ENCODE measurements at places on chromosomes 5 and 9. TPM values are rescaled to one million over a fixed set of nuclear protein-coding genes. Genes with fewer than 3 reads are reported as not detected.

Gene GOLM1
- total RNA-seq, result 11.5 TPM

Gene GFRA3
- total RNA-seq, result 0.30 TPM

Gene SAXO1
- total RNA-seq, result 0.37 TPM

Gene TERT
- total RNA-seq, result not detected

Gene CTNND2
- 0.49 TPM for total RNA-seq

Gene MSX2
- not detected for total RNA-seq

Gene MARCOL
- total RNA-seq, result not detected

Gene FGD3
- 3.0 TPM for total RNA-seq

Gene NTMT1
- 30.8 TPM for total RNA-seq

Gene SARDH
- total RNA-seq, result not detected

Gene MYMK
- total RNA-seq, result not detected

Gene SOWAHA
- total RNA-seq, result not detected

Gene TAL2
- total RNA-seq, result 0.55 TPM

Gene OXCT1
- total RNA-seq, result 32.8 TPM

Gene NPR3
- 51.2 TPM for total RNA-seq

Gene MYOT
- 0.51 TPM for total RNA-seq

Gene ANKDD1B
- 1.2 TPM for total RNA-seq

Gene SV2C
- 0.21 TPM for total RNA-seq

Gene PHF24
- total RNA-seq, result 0.85 TPM

Gene SLC36A2
- total RNA-seq, result not detected

Gene DDX4
- total RNA-seq, result not detected

Gene WDR31
- 2.8 TPM for total RNA-seq

Gene MAT2B
- 93.1 TPM for total RNA-seq

Gene FIBCD1
- total RNA-seq, result not detected

Gene F2RL1
- 2.1 TPM for total RNA-seq

Gene RNF183
- total RNA-seq, result not detected

Gene LCNL1
- under 0.01 TPM for total RNA-seq

Gene CDO1
- 5.7 TPM for total RNA-seq

Gene SLCO4C1
- total RNA-seq, result not detected

Gene SLC25A48
- not detected for total RNA-seq
